ENCODE measurements at places on chromosomes 4 and X.

DNA sequence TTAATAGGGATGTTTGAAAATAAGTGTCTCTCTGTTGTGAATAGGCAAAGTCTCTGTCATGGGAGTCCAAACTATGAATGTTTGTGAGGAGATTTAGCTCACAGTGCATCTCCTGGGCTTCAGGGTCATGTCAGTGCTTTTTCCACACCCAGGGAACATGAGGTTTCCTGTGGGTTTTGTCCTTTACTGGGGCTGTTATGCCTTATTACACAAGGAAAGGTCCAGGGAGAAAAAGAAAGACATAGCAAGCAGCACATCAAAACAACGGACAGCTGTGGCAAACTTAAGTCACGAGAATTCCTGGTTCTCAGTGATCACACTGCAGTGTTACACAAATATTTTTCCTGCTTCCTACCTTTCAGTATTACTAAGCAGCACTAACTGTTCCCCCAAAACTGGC is 99.4 kb downstream of the MBNL3 start:
- DNase-seq, result no peak

DNA sequence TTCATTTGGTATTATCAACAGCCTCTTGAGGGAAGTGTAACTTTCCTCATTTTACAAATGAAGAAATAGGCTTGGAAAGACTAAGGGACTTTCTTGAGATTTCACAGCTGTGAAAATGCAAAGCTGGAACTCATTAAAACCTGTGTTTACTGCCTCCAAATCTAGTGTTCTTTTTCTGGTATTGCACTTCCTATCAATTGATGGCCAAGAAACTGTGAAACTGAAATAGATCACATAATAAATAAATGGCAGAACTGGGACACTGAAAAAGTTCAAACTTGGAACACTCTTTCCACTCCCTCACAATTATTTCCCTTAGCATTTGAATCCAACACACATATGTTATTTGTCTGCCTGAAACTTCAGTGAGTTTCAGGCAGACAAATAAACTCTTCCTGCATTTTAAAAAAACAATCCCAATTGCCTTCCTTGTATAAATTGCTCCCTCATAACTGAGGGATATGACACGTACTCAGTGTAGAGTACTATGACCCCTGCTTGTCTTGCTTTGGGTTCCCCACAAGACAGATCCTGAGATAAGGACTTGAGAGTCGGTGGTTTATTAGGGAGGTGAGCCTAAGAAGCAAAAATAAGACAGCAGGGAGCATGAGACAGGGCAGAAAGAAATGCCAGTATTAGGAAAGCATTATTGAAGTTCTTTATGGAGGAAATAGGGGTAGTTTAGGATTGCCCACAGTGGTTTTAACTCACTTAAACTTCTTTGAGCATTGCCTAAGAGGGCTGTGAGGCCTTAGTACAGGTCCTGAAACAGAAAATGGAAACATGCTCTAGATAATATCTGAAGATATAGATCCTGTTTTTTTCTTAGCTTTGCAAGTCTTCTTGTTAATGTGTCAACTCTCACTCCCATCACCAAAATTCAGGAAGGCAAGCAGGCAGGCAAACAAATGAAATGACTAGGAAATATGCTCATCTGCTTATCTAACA is 33.9 kb downstream of the RTL3 start:
- DNase-seq, result no peak

GRCh38 chr4:188551156-188551555 is 411.9 kb downstream of the TRIML1 start:
- no peak for DNase-seq

DNA sequence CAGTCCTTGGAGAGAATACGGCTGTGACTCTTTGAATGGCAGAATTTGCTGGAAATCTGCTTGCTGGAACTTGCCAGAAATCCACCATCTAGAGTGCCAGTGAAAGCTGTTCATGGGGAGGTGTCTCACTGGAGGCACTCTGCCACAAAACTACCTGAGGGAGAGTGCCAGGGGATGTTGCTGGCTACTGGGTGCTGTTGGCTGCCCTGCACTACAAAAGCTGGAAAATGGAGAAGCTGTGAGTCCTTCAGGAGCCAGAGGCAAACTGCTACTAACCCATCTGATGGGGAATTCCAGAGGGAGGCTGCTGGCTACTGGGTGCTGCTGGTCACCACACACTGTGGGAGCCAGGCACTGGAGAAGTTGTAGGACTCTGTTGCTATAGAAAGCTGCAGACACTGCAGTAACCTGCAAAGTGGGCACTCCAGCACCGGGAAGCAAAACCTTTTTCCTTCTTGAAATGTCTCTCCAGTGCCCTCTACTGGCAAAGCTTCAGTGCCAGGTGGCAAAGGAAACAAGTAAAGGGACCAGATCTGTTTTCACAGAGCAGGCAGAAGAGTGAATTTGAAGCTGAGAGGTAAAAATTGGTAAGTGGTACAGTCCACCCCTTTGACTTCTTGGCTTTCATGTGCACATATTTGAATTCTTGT is 47.8 kb upstream of the HSD17B10 start:
- no peak for DNase-seq

Measured in right lobe of liver (tissue), 6 donors.